Inflammatory macrophage (primary cell): ENCODE measurements at places on chromosomes 4 and X.

DNA sequence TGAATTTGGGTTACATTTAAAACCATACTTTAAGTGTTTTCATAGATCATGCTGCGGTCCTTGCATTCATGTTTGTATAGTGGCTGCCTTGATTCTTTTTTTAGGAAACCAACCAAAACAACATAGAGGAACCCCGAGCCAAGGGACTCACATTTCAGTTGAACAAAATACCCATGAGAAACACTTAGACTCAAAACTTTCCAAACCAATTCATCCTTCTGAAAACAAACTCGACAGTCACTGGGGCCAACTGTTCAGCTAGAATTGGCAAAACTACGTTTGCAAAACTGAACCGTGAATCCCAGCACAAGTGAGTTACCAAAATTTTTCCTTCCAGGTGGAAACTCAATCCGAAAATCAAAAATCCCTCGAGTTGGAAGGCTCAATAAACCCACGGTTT is 1.4 kb downstream of the ADGRA3 start:
- DNase-seq, result no peak

- DNase-seq, result no peak
Observed at GRCh38 chrX:14354521-14354920, 174.8 kb upstream of the GLRA2 start.

- no peak for DNase-seq
Observed at GRCh38 chrX:129188231-129188630, 335.1 kb downstream of the SMARCA1 start.

DNA sequence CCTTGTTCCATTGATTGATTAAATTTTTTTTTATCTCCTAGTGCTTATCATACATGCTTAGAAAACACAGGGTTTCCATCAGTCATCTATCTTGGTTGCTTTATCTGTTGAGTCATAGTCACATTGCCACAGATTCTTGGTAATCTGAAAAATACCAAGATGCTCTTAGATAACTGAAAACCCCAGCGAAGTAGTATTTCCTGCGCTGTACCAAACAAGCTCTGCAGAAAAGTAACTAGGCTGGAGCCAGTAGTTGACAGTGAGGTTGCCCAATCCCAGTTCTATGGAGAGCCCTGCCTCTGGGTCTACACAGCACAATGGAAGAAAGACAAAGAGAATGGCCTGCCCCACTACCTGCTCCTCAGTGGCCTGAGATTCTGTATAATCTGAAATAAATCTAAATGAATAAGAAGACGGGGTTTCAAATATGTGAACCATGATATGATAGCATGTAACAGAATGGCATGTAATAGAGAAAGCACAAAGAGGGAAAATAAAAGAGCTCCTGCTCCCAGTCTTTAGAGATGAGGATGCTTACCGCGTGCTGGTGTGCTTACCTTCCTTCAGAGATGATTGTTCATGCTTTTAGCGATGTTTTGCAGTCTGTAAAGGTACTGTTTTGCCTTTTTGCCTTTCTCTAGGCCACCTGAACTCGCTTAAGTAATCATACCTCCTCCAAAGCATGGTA is 55.3 kb upstream of the RAPGEF2 start:
- no peak for DNase-seq

GRCh38 chrX:140509468-140510305 is 4.8 kb upstream of the SOX3 start:
- no peak for DNase-seq

- no peak for DNase-seq
Observed at GRCh38 chr4:169047956-169048355, 37.9 kb upstream of the CBR4 start.

GRCh38 chr4:7197910-7198309 is 5.6 kb downstream of the SORCS2 start:
- DNase-seq, result no peak

DNA sequence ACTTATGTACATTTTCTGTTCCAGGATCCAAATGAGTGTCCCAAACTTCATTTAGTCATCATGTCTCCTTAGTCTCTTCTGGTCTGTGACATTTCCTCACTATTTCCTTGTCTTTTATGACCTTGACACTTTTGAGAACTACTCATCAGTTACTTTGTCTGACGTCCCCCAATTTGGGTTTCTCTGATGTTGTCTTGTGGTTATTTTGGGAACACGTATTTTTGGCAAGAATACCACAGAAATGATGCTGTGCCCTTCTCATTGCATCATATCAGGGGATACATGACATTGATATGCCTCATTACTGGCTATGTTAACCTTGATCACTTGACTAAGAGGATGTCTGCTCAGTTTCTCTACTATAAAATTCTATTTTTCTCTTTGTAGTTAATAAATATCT is 308.8 kb downstream of the ZNF674 start:
- no peak for DNase-seq

DNA sequence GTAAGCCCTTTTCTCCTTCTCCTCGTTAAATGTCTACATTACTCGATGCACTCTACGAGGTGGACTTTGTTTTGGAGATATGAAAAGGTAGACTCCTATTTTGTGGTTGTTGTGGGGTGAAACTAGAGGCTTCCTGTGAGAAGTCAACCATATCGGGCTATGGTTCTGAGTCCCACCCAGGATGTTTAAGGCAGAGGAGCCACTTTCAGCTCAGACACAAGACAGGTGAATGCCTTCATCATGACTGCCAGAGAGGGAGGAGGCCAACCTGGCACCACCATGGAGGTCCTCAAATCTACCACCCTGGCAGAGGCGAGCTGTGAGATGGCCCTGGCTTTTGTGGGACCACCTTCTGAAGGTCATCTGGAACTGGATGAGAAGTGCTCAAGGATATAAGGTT is 154.4 kb upstream of the KLF3 start:
- no peak for DNase-seq

GRCh38 chr4:167724941-167725340 is 367.4 kb upstream of the ANXA10 start:
- DNase-seq, result no peak

DNA sequence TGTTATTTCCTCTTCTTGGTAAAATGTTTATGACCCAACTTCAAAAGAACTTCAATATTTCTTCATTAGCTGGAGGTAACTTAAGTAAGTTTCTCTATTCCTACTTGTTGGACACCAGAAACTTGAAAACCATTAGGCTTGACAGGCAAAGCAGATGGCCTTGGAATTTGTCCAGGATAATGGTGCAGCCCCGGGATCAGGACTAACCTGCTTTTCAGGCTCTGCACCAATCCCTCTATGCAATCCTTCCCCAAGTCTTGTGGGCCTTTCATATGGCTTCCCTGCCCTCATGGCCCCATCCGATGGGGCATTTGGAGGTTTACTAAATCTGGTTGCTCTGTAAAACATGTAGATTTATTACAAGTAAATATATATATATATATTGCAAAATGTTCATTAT is 68.5 kb downstream of the SPINK2 start:
- no peak for DNase-seq

DNA sequence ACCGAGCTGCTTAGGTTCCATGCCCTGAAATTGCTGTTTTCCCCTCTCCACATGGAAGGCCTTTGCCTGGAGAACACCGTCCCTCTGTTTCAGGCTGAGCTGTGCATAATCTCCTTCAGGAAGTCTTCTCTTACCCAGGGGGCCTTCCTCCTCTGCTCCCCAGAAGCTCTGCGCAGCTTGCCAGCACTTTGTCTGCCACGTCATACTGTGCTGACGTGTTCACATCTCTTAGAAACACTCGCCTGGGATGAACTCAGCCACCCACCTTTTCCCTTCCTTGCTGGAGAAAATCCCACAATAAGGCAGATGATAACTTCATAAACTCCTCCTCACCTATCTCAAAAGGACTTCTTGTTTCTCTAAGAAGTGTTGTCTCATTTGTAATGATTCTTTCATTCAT is 110.7 kb downstream of the ARHGAP10 start:
- peak; percentile 90 for DNase-seq

GRCh38 chrX:1086444-1087409 is 125.7 kb downstream of the CRLF2 start:
- DNase-seq, result no peak

- DNase-seq, result no peak
Observed at GRCh38 chr4:6402566-6403399, 69.6 kb downstream of the PPP2R2C start.

GRCh38 chr4:99324979-99325378 is 3.8 kb upstream of the ADH1B start:
- DNase-seq, result no peak

GRCh38 chrX:125846271-125846670 is 319.8 kb downstream of the DCAF12L2 start:
- DNase-seq, result no peak

DNA sequence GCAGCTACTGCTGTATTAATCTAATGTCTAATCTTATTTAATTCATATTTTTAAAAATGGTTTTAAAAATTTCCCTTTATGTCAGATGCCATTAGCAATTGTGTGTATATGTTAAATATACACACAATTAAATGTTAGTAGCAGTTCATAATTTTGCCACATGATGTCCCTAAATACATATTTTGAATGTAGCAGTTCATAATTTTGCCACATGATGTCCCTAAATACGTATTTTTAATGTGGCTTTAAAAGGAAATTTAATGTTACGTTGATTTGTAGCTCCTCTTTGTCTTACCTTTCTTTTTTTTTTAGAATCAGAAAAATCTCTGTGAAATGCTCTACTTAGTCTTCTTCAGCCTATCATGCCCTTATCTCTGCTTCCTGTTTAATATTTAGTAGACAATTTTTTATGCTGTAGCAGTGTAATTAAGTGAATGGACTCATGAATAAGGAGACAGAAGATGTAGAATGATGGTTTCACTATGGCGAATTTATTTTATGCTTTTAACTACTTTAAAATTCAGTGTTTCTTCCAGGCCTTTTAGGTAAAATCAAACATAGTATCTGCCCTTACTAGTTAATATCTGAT is 26.1 kb downstream of the RBM46 start:
- peak; percentile 1 for DNase-seq

- DNase-seq, result no peak
Observed at GRCh38 chr4:31125496-31125895, 405.3 kb downstream of the PCDH7 start.

DNA sequence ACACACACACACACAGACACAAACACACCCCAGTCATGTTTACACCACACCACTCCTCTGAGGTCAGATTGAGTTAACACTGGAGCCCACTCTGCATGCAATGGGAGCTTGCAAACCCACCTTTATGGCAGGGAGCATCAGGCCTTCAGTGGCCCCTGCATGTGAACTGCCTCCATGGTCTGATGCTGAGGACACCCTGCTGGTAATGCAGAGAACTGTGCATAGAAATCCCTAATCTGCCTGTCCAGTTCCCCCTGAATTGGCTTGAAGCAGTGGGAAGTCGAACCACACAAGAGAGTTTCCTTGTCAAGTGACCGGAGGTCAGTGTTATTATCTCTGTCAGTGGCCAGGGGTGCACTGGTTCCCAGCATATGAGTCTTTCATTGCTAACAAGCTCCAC is 59.8 kb downstream of the ANOS1 start:
- no peak for DNase-seq

GRCh38 chrX:24173115-24173847 is 23.8 kb downstream of the ZFX start:
- no peak for DNase-seq

GRCh38 chr4:122045533-122045932 is 93.7 kb upstream of the TRPC3 start:
- DNase-seq, result no peak

DNA sequence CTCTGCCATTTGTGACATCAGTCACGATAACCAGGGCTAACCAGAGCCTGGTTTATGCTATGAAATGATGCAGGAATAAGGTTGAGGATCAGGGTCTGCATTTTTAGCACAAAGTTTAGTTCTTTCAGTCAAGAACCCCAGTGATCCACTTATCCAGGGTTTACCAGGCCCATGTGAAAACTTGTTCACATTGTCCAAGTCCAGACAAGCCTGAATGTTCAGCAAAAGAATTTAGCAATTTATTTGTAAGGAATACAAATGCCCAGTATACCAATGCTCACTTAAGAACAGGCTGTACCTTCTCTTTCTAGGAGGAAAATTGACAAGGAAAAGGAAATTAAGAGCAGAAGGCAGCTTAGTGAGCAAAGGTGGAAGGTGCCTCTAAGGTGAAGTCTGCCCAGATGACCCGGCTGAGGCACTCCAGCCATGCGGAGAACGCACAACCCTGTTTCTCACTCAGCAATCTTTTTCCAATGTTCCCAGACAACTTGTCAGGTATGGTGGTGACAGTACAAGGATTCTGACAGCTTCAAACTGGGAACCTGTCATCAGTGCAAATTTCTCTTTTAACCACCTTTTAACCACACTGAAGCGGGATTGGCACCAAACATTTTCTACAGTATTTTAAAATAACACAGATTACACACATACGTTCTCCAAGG is 54.0 kb downstream of the TBC1D9 start:
- no peak for DNase-seq

- no peak for DNase-seq
Observed at GRCh38 chr4:8350352-8350751, 80.8 kb downstream of the HTRA3 start.

DNA sequence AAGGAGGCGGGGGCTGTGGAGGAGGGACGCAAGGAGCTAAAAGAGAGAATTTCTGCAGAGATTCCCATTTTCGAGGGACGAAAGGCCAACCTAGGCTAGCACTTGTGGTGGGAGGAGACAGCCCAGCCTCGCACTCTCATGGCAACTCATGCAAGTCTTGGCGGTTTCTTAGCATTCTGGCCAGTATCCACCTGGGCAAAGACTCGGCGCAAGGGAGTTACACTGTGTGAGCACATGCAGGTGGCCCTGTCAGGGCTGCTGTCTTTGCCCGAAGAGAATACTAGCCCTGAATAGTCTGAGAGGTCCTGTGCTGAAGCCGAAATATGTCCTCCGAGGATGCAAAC is 15.5 kb downstream of the MCF2 start:
- no peak for DNase-seq

DNA sequence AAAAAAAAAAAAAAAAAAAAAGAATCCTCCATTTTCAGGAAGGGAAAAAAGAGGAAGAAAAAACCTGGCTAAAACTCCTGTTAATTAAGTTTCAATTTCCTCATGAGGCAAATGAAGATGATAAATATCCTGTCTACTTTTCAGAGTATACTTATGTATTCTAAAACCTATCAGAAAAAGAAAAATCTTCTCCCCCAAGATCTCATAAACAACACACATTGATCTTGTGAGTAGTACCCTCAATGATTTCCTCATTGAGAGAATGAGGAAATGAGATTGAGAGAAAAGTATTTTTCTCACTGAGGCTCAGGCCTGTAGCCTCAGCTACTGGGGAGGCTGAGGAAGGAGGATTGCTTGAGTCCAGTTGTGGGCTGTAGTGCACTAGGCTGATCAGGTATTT is 146.7 kb downstream of the TET2 start:
- DNase-seq, result no peak

DNA sequence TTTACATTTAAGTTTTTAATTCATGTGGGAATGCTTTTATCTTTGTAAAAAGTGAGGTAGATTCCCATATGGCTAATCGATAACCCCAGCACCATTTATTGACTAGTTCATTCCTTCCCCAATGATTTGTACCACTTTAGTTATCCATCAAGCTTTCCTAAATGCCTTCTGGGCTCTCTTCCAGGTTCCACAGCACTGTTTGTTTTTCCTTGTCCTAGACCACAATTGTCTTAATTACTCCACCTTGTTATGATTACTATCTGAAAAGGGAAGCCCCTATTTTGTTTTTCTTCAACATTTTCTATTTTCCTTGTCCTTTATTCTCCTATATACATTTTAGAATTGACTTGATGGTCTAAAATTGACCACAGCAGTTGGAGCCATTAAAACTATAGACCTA is 48.5 kb upstream of the GPRIN3 start:
- no peak for DNase-seq
